H1 (cell line): ENCODE measurements at places on chromosomes 2 and 18. TPM values are rescaled to one million over a fixed set of nuclear protein-coding genes. Genes with fewer than 3 reads are reported as not detected.

DNA sequence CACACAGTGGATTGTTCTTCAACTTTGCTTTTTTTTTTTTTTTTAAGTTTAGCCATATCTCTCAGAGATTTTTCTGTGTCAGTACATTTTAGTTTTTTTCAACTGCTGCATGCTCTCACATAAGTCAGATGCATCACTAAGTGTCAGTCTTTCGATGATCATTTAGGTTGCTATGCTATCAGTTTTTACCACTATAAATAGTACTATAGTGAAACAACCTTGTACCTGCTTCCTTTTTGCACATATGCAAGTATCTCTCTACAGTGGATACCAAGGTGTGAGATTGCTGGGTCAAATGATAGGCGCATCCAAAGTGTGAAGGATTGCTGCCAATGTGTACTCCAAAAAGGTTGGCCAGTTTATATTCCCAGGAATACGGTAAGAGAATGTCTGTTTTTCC lies 33.5 kb upstream of the MAP4K3 start:
- H3K4me3 ChIP-seq = no peak overlapping the region
- no peaks in the 10 kb centered on the region for H3K27me3 ChIP-seq
- H3K27ac ChIP-seq = no peak overlapping the region
- no peak for DNase-seq

Gene GPR45
- polyA plus RNA-seq = 0.21 TPM in 1 of 2 replicates, not detected in the other

Gene KCNF1
- polyA plus RNA-seq = 1.5 and 1.6 TPM in 2 replicates

- no peak overlapping the region for H3K4me3 ChIP-seq
- DNase-seq = no peak
- H3K36me3 ChIP-seq = no peaks in the 10 kb centered on the region
- no peaks in the 10 kb centered on the region for H3K4me1 ChIP-seq
- no peak overlapping the region for H3K27ac ChIP-seq
Measured at GRCh38 chr2:165431014-165431413, 38.5 kb upstream of the CSRNP3 start.

DNA sequence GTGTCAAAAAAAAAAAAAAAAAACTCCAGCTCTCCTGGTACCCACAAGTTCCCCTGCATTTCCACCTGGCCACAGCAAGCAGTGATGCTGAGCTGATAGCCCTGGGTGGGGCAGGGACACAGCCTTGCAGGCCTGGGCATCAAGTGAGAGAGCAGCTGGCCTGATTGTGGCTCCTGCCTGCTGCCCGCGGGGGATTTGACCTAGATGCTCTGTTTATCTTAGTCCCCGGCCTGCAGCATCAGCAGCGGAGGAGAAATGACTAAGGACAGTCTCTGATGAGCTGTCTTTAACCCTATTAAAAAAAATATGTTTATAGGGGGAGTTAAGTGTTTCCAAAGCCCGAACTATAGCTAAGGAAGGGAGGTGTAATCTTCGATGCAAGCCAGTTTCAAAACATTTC lies 102.6 kb downstream of the MTCL1 start:
- H3K27me3 ChIP-seq = no peaks in the 10 kb centered on the region
- peaks cover 12% of the 10 kb centered on the region; the same call in 1 of the 2 replicates for H3K36me3 ChIP-seq
- H3K4me1 ChIP-seq = no peaks in the 10 kb centered on the region
- DNase-seq = no peak
- no peak overlapping the region for H3K4me3 ChIP-seq

Gene EHBP1
- polyA plus RNA-seq = 8.1 and 12.0 TPM in 2 replicates

GRCh38 chr18:78107363-78107762 lies 857.7 kb downstream of the GALR1 start:
- no peak for DNase-seq
- H3K4me1 ChIP-seq = no peaks in the 10 kb centered on the region; the same call in 1 of the 2 replicates
- no peak overlapping the region for H3K27ac ChIP-seq
- H3K36me3 ChIP-seq = no peaks in the 10 kb centered on the region

Gene RAD51AP2
- polyA plus RNA-seq = 0.02 and 0.03 TPM in 2 replicates

- no peak overlapping the region for H3K27ac ChIP-seq
- no peak for DNase-seq
- H3K4me3 ChIP-seq = no peak overlapping the region
- H3K27me3 ChIP-seq = no peaks in the 10 kb centered on the region
- no peaks in the 10 kb centered on the region for H3K36me3 ChIP-seq
Measured at GRCh38 chr2:15750433-15750814, 158.8 kb downstream of the DDX1 start.

Gene ABCG5
- polyA plus RNA-seq = not detected in 2 replicates
